Left colon (tissue), 2 donors: ENCODE measurements at places on chromosomes 1 and 21. TPM values are rescaled to one million over a fixed set of nuclear protein-coding genes. Genes with fewer than 3 reads are reported as not detected.

GRCh38 chr1:218823291-218823900, 350.3 kb upstream of the LYPLAL1 start:
- no peak for DNase-seq

GRCh38 chr1:204127597-204128242, 24.1 kb downstream of the ETNK2 start:
- DNase-seq, result peak; percentile 59

- DNase-seq, result no peak
These were observed 176.9 kb upstream of the FMN2 start for GRCh38 chr1:239914751-239915231.

- DNase-seq, result no peak
These were observed 45.7 kb downstream of the ZC3H11B start for GRCh38 chr1:219566951-219567947.

DNA sequence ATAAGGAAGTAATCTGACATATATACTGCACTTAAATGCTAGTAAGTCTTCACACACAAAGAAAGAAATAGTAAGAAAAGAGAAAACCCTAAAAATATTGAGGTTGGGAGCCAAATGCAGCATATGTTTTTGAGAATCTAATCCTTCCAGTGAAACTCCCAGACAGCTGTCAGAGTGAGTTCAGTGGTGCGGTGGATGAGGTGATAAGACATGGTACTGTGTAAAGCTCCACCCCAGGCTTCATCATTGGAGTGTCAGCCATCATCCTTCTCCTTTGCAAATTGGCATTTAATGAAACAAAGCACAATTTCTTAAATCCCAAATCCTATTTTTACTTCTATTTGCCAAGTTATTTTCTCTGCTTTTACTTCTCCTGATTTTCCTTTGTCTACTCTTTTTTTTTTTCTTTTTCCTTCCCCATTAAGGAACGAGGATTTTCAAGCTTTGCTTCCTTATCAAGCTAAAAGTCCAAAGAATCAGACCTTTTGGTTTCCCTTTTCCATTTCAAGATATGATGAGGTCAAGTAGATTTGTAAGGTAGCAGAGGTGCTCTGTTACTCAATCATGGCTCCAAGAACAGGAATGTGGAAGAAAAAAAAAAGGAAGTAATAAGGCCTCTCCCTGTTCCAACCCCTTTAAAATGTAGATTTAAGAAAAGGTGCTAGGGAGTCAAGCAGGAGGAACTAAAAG, 343.3 kb downstream of the SETD4 start:
- DNase-seq, result no peak

DNA sequence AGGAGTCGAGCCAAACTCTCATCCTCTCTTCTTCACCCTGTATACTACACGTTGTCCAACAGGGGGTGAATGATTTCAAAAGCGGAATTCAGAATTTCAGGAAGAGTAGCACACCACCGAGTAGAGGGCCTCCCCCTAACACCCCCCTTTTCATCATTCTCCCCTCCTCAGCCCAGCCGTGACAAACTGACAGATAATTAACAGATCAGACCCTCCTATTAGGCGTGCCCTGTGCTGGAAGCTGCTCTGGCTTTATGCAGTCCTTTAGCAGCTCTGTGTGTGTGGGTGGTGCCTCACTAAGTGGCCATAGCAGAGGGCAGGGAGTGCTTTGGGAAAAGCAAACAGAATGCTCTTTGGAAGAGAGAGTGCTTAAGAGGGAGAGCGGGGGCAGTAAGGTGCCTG, 44.3 kb downstream of the PEX14 start:
- no peak for DNase-seq

GRCh38 chr1:72526926-72527325, 244.6 kb upstream of the NEGR1 start:
- no peak for DNase-seq

GRCh38 chr21:31558189-31558961, 101.1 kb upstream of the SOD1 start:
- peak; percentile 27 for DNase-seq

The MYCL gene
- total RNA-seq, result 13.7 TPM
